ENCODE measurements at places on chromosomes 5 and 9. TPM values are rescaled to one million over a fixed set of nuclear protein-coding genes. Genes with fewer than 3 reads are reported as not detected.

Gene SLC6A3
- not detected for total RNA-seq

Gene BASP1
- 126 TPM for total RNA-seq

Gene TMC1
- 1.3 TPM for total RNA-seq

Gene SPINK1
- total RNA-seq: 0.32 TPM

Gene GABRA6
- not detected for total RNA-seq

Gene CDX1
- total RNA-seq: under 0.01 TPM

Gene EPB41L4B
- 0.32 TPM for total RNA-seq

Gene ARID3C
- total RNA-seq: not detected

DNA sequence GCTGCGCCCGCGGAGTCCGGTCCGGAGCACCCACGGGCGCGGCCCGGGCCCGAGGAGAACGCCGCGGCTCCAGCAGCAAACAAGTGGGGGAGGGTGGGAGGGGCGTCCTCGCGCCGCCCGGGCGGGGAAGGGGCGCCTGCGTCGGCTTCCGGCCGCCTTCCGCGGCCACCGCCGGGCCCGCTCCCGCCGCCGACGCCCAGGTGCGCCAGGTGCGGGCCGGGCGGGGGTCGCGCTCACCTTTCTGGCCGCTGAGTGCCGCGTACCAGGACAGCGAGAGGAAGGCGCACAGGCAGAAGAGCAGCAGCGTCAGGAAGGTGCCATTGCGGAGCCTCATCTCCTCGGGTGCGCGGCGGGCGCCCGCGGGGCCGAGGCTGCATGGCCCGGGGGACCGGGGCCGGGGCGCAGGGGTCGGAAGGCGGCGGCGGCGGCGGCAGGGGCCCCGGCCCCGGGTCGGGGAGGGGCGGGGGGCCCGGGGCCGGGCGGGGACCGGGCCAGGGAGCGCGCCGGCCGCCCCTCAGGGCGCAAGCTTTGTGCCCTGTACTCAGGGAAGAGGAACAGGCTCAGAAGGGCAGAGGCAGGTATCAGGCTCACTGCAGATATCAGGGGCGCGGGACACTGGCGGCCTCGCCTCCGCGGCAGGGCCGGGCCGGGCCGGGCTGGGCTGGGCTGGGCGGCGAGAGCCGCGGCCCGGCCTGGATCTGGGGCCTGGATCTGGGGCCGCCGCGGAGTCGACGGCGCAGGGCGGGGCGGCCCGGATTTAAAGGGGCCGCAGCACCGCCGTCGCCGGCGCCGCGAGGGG is at the start of gene MGAT4B:
Gene MGAT4B (minus strand): TSS at position 617 of the 799 bp plus-strand sequence. CDS start 283 bp downstream, at position 334.
- DNase-seq: peak; percentile 76

- DNase-seq: peak; percentile 77
Measured at GRCh38 chr5:127615916-127616315, 33.0 kb upstream of the CTXN3 start.

DNA sequence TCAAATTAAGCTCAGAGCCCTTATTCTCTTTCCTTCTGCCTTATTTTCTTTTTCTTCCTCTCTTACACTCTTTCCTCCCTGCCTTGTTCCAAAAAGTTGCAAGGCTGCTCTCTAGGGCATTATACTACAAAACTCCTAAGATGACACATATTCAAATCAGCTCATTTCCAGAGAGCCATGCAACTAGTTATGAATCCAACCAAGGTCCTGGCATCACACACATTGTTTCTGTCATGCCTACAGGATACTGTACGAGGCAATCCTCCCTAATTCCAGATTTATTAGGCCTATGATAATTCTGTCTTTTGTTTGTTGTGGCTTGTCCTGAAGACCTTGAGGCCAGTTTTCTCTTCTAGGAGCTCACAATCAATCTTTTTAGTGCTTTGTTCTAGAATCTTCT is 87.0 kb upstream of the TBCA start:
- DNase-seq: no peak

GRCh38 chr9:92714787-92715487 is 45.0 kb upstream of the IPPK start:
- DNase-seq: peak; percentile 73

- DNase-seq: no peak
Measured at GRCh38 chr5:178788381-178789085, 58.1 kb upstream of the ZNF354A start.

GRCh38 chr5:34490506-34491250 is 165.4 kb upstream of the RAI14 start:
- DNase-seq: no peak

DNA sequence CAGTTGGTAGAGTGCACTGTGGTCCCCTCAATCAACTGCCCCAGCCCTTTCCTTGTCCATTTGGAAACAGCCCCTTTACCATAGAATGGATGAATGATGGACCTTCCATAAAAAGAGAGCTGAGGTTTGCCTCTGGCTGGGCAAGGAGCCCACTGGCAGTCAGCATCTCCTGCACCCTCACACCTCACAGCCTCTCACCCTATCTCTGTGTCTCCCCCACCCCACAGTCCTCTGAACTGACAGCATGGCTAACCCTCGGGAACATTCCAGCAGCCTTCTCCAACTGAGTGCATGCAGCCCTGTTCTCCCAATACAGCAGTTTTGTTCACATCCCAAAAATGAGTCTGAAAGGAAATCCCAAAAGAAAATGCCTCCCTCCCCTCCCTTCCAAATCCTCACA is 51.7 kb downstream of the RETREG1 start:
- no peak for DNase-seq

DNA sequence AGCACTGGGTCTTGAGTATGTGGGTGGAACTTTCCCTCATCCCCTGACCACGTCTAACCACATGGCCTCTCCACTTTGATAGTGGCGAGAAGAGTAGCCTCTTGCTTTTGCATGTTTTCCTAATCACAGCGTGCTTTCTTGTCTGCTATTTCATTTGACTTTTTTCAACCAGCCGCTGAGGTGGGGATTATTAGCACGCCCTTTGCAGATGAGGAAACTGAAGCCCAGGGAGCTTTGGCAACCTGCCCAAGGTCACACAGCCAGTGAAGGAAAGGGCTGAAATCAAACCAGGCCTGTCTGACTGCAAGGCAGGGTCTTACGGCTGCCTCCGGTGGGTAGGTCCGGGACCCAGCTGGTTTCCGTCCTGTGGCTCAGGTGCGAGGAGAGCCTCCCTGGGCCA is 106.5 kb upstream of the MSX2 start:
- DNase-seq: peak; percentile 70

DNA sequence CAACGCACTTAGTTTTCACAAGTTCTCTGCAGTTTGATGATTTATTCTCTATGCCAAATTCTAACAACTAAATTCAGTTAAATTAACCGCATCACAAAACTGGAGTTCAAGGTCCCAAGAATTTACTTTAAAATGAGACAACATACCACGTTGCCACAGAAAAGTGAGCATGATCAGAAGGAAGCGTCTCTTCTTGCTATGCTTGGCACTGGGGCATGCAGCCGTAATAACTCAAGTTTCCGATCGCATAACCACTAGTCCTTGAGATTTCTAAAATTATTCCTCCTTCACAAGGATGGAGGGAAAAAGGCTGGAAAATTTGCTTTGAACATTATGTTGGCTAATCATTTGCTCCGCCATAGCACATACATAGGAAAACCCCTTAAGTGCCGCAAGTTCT is 13.9 kb downstream of the NFIB start:
- no peak for DNase-seq

- peak; percentile 100 for DNase-seq
Measured at GRCh38 chr9:134455934-134456755, 129.9 kb downstream of the RXRA start.

DNA sequence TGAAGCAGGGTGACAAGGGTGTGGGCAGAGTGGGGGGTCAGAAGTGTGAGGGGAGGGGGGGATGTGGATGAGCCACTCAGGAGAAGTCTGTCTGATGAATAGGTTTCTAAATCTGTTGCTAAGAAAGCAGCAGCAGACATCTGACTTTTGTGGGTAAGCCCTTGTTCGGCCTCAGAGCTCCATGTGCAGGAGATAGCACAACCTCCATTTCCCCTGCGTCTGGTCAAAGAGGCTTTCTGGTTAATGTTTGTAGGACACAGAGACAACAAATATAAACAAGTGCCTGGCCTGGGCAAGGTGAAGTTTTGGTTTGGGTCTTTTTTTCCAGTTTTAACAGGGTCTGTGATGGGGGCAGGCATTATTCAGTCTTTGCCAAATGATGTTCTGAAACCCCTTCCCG is 57.0 kb upstream of the GNE start:
- no peak for DNase-seq

DNA sequence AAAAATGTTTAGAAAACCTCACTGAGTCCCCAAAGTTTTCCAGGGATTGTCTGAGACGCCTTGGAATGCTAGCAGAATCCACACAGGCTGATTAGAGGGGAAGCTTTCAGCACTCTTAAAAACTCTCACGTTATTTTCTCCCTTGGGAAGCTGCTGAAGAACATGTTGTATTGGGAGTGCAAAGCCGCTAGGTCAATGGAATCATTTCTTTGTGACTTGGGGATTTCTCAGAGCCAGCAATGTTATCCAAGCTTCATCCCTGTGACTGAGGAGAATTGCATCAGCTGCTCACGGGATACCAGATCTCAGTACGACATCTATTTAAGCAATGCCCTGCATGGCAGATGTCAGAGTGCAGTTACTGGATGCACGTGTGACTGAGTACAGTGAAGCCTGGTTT is 426.4 kb upstream of the MPDZ start:
- peak; percentile 74 for DNase-seq

DNA sequence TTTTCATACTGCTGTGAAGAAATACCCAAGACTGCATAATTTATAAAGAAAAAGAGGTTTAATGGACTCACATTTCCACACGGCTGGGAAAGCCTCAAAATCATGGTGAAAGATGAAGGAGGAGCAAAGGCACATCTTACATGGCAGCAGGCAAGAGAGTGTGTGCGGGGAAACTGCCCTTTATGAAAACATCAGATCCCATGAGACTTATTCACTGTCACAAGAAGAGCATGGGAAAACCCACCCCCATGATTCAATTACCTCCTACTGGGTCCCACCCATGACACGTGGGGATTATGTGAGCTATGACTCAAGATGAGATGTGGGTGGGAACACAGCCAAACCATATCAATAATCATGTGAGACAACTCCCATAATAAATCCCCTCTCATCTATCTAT is 8.7 kb downstream of the TTC39B start:
- no peak for DNase-seq

GRCh38 chr9:84471816-84472215 is 131.3 kb upstream of the SLC28A3 start:
- DNase-seq: no peak

DNA sequence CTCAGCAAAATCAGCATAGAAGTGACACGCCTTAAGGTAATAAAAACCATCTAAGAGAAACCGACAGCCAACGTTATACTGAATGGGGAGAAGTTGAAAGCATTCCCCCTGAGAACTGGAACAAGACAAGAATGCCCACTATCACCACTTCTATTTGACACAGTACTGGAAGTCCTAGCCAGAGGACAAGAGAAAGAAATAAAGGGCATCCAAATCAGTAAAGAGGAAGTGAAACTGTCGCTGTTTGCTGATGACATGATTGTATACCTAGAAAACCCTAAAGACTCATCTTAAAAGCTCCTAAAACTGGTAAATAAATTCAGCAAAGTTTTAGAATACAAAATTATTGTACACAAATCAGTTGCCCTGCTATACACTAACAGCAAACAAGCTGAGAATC is 393.3 kb downstream of the KIF4B start:
- no peak for DNase-seq

GRCh38 chr5:15254607-15255006 is 245.4 kb upstream of the FBXL7 start:
- peak; percentile 84 for DNase-seq

DNA sequence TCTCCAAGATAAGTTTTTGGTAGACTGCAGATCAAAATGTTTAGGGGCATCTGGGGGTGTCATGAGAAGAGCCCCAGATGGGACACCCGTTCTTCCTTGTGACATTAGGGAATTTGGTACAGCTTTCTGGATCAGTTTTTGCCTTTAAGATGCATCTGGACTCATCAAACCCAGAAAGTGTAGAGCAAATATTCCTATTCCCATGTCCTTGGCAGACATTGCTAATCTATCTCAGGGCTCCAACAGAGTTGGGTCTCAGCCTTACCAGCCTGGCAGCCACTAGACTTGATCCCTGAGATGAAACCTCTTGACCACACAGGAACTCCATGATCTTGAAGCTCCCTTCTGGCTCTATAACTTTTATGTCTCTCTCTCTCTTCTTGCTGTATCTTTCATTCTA is 35.6 kb downstream of the ERGIC1 start:
- no peak for DNase-seq

DNA sequence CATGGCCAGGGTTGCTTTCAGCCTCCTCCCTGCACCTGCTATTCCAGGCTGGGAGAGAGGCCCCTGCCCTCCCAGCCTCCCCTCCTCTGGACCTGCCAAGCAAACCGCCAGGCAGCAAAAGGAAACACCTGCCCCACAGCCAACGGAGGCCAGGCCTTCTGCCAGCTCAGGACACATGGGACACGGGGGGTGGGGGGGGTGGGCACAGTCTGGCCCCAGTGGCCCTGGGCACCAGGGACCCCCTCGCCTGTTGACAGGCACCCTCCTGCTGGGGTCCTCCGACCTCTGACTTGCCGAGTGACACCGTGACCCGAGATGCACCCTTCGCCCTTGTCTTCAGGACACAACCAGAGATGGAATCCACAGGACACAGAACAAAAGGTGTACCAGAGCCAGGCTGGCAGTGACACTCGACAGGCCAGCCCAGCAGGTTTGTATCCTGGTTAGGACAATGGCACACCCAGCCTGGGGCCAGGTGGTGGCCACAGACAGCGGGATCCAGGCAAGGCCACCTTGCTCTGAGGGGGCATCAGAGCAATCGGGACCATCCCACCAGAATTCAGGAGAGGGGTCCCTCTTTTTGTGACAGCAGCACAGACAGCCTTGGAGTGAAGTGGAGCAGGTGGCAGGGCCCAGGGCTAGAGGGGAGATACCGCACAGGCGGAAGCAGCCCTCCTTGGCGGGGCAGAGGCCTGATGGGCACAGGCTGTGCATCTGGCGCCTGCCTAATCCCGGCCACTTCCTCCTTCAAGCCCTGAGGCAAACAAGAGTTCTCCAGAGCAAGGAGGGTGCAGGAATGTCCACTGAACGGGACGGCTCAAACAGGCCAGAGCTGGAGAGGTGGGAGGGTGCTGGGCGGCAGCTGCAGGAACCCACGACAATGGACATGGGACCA is 1.3 kb upstream of the TMEM210 start:
- no peak for DNase-seq

- DNase-seq: no peak
Measured at GRCh38 chr9:18056993-18057369, 417.0 kb upstream of the ADAMTSL1 start.

All from fibroblast of villous mesenchyme (primary cell).